ENCODE measurements at places on chromosomes 5 and 9. TPM values are rescaled to one million over a fixed set of nuclear protein-coding genes. Genes with fewer than 3 reads are reported as not detected.

The ZNF367 gene
- total RNA-seq = 22.0 TPM

The GADD45G gene
- total RNA-seq = 3.9 TPM

The DIPK1B gene
- total RNA-seq = 10.8 TPM

The SLC45A2 gene
- not detected for total RNA-seq

DNA sequence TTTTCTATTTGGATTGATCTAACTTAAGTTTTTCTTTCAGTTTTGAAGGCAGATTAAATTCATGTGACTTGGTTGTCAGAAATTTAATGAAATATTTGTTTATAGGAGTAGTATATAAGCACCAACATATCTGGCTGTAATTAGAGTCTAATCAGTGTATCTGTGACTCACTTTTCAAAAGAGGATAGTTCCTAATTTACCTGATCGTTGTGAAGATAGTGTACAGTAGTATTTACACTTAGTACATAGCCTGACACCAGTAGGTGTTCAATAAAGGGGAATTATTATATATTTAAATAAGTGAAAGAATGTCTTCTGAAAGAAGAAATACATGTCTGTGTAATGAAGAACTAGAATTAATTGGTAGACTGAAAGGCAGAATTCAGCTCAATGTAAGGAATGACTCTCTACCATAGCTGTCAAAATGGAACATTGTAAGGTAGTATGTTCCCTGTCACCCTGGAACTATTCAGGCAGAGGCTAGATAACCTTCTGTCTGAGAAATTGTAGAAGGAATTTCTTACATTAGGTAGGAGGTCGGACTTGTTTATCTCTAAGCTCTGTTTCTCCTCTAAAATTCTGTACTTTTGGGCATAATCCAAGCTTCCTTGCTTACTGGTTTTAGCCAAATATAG is 8.6 kb downstream of the TGFBR1 start:
- DNase-seq = no peak

GRCh38 chr9:136330406-136330990 is 3.2 kb downstream of the GPSM1 start:
- DNase-seq = no peak

The FAM13B gene
- 107 TPM for total RNA-seq

DNA sequence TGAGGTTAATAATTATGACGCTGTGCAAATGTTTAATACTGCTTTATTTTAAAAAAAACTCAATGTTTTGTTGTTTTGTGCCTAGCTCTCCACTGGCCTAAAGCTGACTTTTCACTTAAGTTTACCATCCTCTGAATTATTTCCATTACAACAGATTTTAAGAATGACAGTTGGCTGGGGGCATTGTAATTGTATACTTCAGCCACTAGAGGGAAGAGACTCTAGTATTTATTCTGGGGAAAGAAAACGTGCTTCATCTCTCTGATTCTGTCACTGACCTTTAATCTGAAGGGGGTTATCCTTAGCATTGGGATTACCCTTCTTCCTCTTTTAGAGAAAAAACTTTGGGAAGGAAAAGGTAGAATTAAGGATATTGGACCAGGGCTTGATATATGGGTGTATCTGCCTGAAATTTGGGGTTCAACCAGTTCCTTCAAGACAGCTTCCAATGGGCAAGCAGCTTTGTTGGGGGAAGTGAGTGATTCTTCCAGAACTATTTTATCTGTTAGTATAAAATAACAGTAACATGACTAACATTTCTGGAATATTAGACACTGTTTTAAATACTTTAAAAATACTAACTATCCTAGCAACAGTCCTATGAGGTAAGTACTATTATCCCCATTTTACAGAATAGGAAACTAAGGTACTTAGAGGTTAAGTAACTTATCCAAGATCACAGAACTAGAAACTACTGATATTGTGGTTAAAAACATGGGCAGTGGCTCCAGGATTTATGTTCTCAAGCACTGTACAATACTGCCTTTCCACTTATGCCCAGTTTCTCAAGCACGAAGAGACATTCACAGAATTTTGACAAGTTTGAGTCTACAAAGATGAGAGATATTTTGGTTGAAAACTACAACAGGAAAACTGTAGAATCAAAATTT is 208.4 kb downstream of the CD180 start:
- no peak for DNase-seq

The UBE2B gene
- total RNA-seq = 80.4 TPM

The CDH9 gene
- 0.53 TPM for total RNA-seq

The FBP1 gene
- total RNA-seq = 13.6 TPM

GRCh38 chr5:39680213-39680612 is 255.4 kb upstream of the DAB2 start:
- DNase-seq = no peak

DNA sequence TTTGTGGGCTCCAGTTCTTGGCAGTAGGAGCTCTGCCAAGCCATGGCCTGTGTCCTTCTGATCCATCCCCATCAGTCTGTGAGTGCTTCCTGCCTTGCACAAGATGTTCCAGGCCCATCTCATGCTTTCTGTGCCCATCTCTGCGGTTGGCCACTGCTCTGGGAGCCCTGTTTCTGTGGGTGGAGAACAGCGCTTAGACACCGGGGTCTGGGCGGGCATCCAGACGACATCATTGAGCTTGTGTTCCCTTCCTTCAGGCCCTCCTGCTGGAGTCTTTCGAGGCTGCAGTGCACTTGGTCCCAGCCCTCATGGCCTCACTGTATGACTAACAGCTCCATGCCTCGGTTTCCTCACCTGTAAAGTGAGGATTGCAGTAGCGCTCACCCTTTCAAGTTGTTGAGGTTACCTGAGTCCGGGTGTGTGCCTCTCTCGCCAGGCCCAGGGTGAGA is 14.9 kb upstream of the CARD19 start:
- no peak for DNase-seq

The INSYN2B gene
- 0.26 TPM for total RNA-seq

GRCh38 chr5:132263548-132264261 is 6.2 kb downstream of the PDLIM4 start:
- DNase-seq = no peak

DNA sequence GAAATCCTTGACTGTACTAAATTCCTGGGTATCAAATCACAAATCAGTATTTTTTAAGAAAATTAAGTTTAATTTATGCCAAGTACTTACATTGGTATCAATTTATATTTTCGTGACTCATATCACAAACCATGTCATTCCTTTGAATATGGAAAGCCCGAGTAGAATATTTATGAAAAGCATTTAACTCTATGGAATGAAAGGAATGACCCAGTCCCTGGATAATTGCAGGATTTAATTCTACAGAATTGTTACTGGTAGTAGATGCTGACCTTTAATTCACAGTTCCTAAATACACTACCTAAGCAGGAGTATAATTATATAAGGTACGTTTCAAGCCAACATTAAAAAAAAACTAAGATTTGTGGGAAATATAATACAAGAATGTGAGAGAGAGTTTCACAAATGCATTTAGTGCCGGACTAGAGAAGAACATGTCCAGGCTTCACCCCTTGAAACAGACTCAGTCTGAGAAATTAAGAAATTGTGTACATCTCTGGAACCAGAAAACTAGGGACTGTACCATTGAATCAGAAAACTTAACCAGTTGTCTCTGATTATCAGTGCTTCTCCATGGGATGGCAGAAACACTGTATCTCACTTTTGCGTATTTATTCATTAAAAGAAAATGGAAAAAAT is 28.5 kb upstream of the PLPPR1 start:
- no peak for DNase-seq

The CRB2 gene
- total RNA-seq = 0.42 TPM

The MEIKIN gene
- not detected for total RNA-seq

DNA sequence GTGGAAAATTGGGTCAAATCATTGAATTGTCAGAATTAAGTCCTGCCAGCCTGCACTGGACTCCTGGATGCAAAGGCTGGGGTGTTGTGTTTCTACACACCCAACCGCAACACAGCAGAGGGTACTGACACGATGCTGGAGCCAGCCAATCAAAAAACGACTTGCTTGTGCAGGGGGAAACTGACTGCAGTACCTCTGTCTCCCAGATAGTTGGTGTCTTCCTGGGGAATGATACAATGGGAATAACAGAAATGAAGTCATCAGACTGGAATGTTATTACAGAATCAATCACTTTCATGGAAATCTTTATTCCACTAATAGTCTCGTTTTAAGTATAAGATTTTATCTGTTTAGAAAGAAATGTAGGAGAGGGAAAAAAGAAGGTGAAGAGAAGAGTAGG is 330.3 kb downstream of the MLLT3 start:
- no peak for DNase-seq

- DNase-seq = no peak
Measured at GRCh38 chr5:90601468-90601867, 42.9 kb downstream of the ADGRV1 start.

The ALDOB gene
- not detected for total RNA-seq

- DNase-seq = peak; percentile 5
Measured at GRCh38 chr5:119022017-119022745, 33.8 kb upstream of the DTWD2 start.

The URM1 gene
- total RNA-seq = 21.1 TPM

The FOXD4L4 gene
- not detected for total RNA-seq

DNA sequence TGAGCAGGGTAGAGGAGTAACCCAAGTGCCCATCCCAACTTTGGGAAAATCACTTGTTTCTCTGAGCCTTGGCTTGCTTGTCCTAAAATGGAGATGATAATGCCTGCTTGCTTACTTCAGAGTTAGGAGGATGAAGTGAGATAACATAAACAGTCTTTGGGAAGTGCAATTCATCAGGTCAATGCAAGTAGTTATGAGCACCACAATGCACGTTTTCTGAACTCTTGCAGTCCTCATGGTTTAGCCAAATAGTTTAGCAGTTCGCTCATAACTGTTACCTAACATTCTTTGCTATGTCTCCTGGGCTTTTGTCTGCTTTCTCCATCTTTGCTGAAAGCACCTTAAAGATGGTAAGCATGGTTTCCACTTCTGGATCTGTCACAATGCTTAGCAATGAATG is 270.0 kb downstream of the ADAMTSL1 start:
- no peak for DNase-seq

DNA sequence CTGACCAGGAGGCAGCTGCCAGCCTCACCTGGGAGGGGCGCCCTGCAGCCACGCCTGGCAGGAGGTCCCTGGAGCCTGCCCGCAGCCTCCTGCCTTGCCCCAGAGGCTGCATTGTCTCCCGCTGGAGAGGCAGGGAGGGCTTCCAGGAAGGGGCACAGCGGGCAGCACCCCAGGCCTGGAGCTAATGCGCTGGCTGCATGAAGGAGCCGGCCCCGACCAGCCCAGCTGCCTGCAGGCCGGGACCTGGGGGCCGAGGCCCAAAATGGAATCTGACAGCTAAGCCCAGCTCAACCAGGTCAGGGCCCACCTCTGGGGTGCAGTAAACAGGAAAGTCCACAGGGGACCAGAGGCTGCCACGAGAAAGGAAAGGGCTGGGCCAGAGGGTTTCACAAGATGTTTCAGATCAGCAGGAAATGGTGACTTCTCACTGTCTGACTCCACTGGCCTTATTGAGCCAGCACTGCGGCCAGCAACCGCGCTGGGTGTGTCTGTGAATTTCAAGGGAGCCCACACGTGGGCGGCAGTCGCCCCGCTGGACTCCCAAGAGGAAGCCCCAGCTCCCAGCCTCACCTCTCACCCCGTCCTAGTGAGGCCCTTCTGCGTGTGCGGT is 18.6 kb upstream of the NOTCH1 start:
- no peak for DNase-seq

The ARHGEF28 gene
- 16.9 TPM for total RNA-seq

The GLRA1 gene
- not detected for total RNA-seq

DNA sequence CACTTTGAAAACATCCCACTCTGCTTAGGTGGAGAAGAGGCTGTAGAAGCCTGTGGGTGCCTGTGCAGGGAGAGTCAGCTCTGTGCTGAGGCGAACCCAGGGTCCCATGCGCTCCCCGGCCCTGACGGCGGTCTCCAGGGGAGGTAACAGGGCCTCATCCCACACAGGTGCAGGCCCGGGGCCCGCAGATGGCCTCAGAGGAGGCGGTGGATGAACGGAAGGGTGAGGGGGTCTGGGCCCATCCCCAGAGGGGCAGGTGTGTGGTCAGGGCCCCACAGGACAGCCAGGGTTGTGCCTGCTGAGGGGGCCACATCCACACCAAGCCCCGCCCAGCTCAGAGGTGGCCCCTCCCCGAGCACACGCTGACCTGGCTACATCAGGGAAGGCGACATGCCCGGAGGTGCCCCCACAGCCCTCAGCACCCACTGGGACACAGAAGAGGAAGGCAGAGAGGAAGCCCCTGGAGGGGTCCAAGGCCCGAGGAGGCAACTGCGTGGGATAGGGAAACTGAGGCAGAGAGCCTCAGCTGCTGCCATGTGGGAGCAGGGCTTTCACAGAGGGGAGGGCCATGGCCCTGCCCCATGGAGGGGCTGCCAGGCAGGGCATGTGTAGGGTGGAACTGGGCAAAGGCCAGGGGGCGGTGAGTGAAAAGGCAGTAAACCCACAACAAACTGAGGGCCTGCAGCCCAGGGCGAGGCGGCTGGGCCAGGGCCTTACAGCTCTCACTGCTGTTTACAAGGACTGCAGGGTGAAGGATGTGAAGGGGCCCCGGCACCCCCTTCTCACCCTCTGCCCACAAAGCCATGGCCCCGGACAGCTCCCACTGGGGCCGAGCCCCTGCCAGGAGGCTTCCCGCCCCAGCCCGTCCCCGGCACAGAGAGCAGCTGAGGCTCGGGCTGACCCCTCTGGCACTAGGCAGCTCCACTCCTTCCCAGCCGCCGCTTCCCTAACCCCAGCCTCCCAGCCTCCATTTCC is 29.5 kb downstream of the EXD3 start:
- no peak for DNase-seq

DNA sequence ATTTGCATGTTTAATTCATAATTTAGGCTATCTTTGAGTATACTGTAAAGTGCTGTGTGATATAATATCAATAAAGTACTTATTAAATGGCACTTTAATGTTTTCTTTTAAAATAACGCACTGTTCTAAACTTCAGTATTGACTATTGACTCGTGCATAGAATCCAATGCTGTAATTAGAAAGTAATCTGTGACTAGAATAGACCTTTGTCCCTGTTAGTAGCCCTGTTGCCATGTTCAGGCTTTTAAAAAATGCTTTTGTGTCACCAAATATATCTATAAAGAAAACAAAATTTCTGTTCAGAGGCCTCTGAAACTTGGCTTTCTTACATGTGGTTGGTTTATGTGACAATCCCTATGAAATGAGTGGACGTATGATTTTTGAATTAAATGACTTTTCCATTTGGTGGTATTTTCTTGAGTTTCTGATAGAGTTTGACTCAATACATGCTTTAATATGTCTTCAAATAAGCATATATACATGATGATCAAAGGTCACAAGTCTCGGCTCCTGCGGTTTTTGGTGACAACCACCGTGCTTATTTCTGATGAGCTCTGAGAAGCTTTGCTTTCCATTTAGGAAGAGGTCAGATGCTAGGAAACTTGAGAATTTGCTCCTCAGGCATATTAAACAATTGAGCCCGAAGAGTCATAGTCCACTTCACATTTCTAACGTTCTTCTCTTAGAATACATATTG is 174.7 kb downstream of the NR3C1 start:
- no peak for DNase-seq

DNA sequence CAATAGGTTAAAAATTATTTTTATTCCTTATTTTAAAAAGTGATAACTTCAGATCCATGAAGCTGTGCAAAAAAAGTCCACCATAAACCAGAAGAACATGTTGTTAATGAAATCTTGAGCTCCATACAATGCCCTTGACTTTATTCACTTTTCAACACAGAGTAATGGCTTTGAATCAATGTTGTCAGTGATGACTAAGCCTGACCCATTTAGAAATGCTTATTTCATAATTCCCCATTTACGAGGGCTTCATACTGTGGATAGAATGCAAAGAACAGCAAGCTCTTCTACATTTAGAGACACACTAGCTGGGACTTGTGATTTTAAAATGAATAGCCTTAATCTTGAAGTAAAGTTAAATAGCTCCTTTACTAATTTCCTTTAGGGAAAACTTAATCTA is 25.7 kb upstream of the IL9 start:
- no peak for DNase-seq
